ENCODE measurements at places on chromosomes 6 and 20. TPM values are rescaled to one million over a fixed set of nuclear protein-coding genes. Genes with fewer than 3 reads are reported as not detected.

DNA sequence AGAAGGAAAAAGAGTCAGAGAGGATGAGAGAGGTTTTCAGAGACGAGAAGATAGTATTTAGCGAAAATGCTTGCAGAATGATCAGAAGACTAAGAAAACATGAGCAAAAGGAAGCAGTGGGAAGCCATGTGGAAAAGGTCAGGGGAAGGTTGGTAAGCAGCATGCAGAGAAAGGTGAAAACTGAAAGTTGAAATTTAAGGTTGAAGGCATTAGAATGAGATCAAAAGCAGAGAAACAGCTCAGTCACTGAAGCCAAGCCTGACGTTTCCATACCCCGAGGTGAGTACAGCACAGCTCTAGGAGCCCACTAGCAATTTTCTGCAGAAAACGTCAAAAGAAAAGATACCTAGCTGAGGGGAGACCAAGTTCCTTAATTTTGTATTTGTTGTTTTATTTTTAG, 19.1 kb upstream of the TFB1M start:
- peaks cover 41% of the 10 kb centered on the region for H3K4me1 ChIP-seq
- peak overlapping the region; percentile 81 for H3K27ac ChIP-seq
- peaks cover 12% of the 10 kb centered on the region for H3K36me3 ChIP-seq
- DNase-seq: no peak
- H3K4me3 ChIP-seq: peak overlapping the region; percentile 73

- peaks cover 15% of the 10 kb centered on the region for H3K36me3 ChIP-seq
- DNase-seq: no peak
- H3K4me3 ChIP-seq: no peak overlapping the region
- H3K4me1 ChIP-seq: peaks cover 48% of the 10 kb centered on the region
Observed at GRCh38 chr6:90214461-90214860, 82.2 kb downstream of the BACH2 start.

DNA sequence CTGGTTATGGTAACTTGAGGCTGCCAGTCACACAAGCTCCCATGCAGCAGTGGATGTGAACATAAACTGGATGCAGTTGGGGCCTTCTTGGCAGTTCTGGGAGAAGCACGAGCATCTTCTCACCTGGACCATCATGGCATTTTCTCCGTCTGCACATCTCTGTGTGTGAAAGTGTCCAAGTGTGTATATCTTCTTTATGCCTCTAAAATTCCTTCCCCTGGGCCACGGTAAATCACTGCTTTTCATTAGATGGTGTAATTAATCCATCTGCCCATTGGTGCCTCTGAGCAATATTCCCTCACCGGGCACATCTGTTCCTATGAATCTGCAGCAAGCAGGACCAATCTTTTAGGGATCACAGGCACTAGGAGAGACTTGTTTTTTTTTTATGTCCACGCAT, 138.0 kb downstream of the MAP3K7 start:
- peaks cover 48% of the 10 kb centered on the region for H3K4me1 ChIP-seq
- no peak for DNase-seq
- no peak overlapping the region for H3K4me3 ChIP-seq
- no peak overlapping the region for H3K27ac ChIP-seq
- no peaks in the 10 kb centered on the region for H3K27me3 ChIP-seq

DNA sequence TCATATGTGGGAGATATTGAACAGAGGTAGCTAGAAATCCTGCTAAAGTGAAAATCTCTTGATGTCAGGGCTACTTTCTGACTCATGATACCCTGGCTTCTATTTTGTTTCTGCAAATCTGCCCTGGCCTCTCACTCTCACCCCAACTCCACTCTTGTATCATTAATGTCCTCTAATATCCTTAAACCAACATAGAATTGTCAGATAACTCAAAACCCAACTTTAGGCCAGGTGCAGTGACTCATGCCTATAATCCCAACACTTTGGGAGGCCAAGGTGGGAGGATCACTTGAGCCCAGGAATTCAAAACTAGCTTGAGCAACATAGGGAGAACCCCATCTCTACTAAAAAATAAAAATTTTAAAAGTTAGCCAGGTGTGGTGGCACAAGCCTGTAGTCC, 33.8 kb upstream of the OSTM1 start:
- H3K36me3 ChIP-seq: no peaks in the 10 kb centered on the region
- H3K27ac ChIP-seq: no peak overlapping the region
- peaks cover 60% of the 10 kb centered on the region for H3K27me3 ChIP-seq
- peaks cover under 1% of the 10 kb centered on the region for H3K4me1 ChIP-seq
- no peak overlapping the region for H3K4me3 ChIP-seq

GRCh38 chr6:143973097-143973966, 34.7 kb downstream of the PLAGL1 start:
- H3K27ac ChIP-seq: no peak overlapping the region
- no peak overlapping the region for H3K4me3 ChIP-seq
- no peaks in the 10 kb centered on the region for H3K27me3 ChIP-seq
- H3K4me1 ChIP-seq: no peaks in the 10 kb centered on the region
- no peaks in the 10 kb centered on the region for H3K36me3 ChIP-seq
- DNase-seq: no peak

DNA sequence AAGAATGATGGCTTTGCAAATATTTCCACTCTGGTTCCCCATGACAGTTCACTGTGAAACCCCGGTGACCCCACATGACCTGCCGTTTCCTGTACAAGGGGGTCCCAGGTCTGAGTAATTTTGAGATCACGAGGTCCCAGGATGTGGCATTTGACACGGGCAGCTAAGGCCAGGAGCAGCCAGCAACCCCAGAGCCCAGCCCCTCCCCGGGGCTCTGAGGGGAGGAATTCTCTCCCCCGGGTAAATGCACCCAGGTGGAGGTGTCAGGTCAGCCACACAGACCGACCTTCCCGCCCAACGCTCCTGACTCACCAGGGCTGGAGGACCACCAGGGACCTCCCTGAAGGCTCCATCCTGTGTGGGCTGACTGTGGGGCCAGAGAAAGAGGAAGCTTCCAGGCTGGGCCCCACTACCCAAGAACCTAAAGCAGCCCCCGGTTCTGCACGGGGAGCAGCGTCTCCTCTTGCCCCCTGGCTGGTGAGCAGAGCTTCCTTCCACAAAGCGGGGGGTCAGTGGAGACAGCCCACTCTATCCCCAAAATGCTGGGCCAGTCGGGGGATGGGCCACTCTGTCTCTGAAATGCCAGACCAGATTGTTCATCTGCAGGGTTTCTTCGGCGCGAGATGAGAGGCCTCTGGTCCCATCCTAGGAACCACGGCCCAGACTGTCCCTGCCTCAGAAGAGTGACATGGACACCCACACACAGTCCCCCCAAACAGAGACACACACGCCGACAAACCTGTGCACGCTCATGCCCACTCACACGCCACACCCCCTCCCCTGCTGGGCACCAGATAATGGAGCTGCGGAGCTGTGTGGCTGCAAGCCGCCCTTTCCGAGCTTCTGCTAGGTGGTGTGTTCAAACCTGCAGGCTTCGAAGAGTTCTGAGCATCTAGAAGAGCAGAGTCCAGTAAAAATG, 23.4 kb upstream of the SLCO4A1 start:
- H3K4me1 ChIP-seq: peaks cover 42% of the 10 kb centered on the region
- H3K27ac ChIP-seq: peak overlapping the region; percentile 75
- no peaks in the 10 kb centered on the region for H3K36me3 ChIP-seq
- H3K27me3 ChIP-seq: no peaks in the 10 kb centered on the region
- peak overlapping the region; percentile 81 for H3K4me3 ChIP-seq

DNA sequence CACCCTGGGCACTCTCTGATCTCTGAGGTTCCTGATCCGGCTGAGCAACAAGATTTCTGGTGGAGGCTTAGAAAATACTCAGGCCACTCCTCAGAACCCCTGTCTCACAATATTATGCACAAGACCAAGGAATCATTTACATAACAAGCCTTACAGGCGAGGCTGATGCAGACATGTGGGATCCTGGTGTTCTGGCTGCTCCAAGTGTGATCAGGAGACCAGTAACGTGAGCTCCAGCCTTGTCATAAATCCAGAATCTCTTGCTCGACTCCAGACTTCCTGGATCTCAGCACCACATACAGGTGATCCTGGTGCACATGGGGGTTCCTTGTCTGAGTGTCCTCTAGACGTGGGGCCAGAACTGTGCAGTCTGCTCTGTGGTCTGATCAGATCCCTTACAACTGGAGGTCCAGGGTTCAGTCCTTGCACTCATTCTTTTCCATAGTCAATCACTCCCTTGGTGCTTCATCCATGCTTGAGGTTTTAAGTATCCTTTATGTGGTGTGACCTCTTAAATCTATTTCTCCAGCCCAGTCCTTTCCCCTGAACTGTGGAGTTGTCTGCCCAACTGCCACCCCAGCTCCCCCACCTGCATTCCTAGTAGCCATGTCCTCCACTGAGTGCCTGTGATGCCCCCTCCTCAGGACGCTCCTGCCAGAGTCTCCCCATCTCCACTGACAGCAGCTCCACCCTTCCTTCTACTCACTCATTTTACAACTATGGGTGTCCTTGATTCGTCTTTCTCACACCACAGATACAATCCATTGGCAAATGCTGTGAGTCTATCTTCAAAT, 5.1 kb downstream of the HLA-C start:
- no peaks in the 10 kb centered on the region for H3K27me3 ChIP-seq
- peaks cover 27% of the 10 kb centered on the region for H3K36me3 ChIP-seq
- DNase-seq: no peak
- peaks cover 45% of the 10 kb centered on the region for H3K4me1 ChIP-seq
- no peak overlapping the region for H3K4me3 ChIP-seq

DNA sequence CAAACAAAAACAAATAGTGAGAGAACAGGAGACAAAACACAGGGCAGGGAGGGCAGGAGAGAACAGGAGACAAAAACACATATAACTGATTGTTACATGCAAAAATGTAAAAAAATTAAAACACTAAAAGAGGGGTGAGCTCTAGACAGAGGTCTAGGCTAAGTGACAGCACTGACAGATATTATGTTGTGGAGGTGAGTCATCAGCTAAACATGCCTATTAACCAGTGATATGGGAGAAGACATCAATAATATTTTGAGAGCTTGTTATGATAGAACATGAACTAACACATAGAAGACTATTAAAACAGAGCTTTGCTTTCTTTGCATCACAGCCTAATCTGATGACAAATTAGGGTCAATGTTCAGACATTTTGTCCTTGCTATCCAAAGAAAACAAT, 972.7 kb downstream of the PRIM2 start:
- peaks cover 2% of the 10 kb centered on the region for H3K36me3 ChIP-seq
- no peaks in the 10 kb centered on the region for H3K27me3 ChIP-seq

- peaks cover 79% of the 10 kb centered on the region for H3K4me1 ChIP-seq
- no peak for DNase-seq
- H3K27ac ChIP-seq: peak overlapping the region; percentile 92
- H3K27me3 ChIP-seq: no peaks in the 10 kb centered on the region
- H3K4me3 ChIP-seq: peak overlapping the region; percentile 96
Observed at GRCh38 chr6:33426590-33427511, 7.0 kb downstream of the SYNGAP1 start.

DNA sequence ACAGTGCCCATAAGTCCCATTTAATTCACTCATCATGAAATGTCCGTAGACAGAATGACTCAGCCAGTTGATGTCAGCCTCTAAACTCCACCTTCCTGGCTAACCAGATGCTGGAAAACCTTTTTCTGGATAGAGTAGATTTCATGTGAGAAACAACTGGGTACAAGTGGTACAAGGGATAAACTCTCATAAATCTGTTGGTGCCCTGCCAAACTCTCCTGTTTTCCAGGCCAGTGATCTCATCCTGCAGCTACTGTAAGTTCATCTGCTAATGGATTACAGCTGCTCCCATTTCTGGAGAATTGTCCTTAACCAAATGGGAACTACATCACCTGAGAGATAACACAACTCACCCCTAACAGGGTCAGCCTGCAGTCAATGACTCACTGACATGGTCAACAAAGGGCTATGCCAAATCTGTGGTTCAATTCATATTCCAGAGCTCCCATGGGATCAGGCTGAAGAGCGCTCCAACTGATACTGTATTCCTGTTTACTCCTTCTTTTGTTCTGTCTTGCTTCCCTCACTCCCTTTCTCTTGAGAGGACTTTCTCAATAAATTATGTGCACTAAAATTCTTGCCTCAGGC, 210.1 kb upstream of the HDDC2 start:
- H3K27me3 ChIP-seq: peaks cover 3% of the 10 kb centered on the region
- no peak overlapping the region for H3K4me3 ChIP-seq
- no peak overlapping the region for H3K27ac ChIP-seq
- no peaks in the 10 kb centered on the region for H3K4me1 ChIP-seq

Gene GPX5
- total RNA-seq: not detected

Gene SCUBE3
- 0.16 TPM for total RNA-seq

Gene GNAS-AS1
- total RNA-seq: 2.5 TPM

Gene NFS1
- 43.3 TPM for total RNA-seq

Gene GTF3C6
- total RNA-seq: 67.6 TPM

Gene OR2B6
- total RNA-seq: 0.43 TPM

Gene BEND3
- 2.4 TPM for total RNA-seq

Gene ZNF831
- 9.0 TPM for total RNA-seq

Gene SCGN
- total RNA-seq: not detected

Gene NKX2-4
- not detected for total RNA-seq

Gene DEFB124
- total RNA-seq: not detected

Gene GMDS
- total RNA-seq: 33.0 TPM

Gene TRIM40
- total RNA-seq: not detected

Measured in activated T-cell treated with anti-CD3 and anti-CD28 coated beads, Interleukin-2, amount 50 U/mL, for 72 hours (primary cell).